ENCODE measurements at places on chromosomes 13 and 19. TPM values are rescaled to one million over a fixed set of nuclear protein-coding genes. Genes with fewer than 3 reads are reported as not detected.

DNA sequence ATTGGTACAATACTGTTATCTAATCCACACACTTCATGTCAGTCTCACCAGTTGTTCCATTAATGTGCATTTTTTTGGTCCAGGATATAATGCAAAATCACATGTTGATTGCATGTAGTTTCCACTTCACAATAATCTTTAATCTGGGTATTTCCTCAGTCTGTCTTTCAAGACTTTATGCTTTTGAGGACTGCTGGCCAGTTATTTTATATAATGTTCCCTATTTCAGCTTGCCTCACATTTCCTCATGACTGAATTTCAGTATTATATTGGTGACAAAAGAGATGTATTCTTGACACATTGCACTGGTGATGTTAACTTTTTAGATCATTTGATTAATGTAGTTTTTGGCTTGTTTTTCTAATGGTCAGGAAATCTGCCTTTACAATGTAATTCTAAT, 368.3 kb downstream of the IRS2 start:
- DNase-seq: no peak

DNA sequence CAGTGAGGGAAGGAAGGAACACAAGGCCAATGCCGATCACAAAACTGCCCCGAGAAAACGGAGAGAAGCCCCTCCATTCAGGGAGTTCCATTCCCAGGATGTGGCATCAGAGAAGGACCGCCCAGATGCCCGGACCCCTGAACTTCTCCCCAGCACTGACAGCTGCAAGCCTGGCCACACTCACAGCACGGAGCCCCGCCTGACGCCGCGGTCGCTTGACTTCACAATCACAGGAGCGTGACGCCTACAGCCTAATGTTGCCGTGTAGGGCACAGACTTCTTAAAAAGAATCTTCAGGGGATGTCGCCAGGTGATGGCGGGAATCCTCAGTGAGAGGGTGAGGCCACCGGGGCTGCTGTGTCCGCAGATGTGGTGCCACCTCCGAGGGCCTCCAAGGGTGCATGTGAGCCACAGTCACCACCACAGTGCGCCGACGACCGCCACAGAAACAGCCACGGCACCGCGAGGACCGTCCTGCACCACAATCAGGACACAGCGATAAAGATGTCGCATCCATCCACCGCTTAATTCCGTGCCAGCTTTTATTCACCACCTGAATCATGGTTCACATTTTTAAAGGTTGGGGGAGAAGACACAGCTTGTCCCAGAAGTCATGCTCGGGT, 77.2 kb downstream of the SPACA7 start:
- DNase-seq: no peak

DNA sequence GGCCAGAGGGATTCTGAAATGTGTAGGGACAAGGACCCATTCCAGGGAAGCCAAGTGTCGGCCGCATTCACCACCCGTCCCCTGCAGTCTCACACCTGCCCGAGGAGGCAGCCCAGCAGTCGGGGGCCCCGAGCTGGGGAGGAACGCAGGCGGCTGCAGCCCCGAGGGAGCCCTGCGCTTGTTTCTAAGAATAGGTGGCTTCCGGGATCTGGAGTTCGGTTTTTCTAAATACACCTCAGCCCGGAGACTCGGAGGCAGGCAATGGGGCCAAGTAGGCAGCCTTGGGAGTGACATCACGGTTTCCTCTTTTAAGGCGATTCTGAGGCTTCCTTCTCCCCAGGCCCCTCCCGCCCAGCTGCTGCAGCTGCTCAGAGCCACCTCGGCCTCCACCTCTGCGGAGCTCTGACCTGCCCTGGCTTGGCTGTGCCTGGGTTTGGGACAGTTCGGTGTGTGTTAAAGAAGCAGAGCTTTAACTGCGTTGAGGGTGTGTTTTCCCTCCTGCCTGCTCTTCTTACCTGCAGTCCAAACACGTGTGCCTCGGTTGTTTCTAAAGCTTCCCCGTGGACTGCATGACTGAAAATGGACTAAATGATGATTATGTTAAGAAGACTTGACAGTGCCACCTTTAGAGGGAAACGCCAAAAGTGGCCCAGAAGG, 80.5 kb downstream of the COL4A2 start:
- DNase-seq: no peak

CPB2 gene
- 0.34 TPM for polyA plus RNA-seq

DNA sequence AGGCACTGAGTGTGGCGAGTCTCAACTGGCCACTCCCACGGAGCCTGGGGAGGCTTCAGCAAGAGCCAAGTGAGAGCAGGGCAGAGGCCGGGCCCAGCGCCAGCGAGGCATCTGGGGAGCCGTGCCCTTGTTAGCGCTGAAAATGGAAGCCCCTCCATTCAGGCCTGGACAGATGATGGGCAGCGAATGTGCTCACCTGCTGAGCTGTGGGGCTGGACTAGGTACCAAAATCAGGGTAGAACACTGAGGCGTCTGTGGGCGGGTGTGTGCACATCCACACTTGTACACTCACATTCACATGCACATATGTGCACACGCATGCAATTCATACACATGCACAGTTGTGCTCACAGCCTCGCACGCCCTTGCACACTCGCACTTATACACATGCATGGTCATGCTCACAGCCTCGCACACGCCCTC, 20.7 kb downstream of the NAXD start:
- peak; percentile 58 for DNase-seq

GRCh38 chr19:33039815-33040214, 24.9 kb downstream of the RHPN2 start:
- DNase-seq: no peak

GRCh38 chr19:42193706-42194105, 23.8 kb downstream of the DEDD2 start:
- no peak for DNase-seq

DNA sequence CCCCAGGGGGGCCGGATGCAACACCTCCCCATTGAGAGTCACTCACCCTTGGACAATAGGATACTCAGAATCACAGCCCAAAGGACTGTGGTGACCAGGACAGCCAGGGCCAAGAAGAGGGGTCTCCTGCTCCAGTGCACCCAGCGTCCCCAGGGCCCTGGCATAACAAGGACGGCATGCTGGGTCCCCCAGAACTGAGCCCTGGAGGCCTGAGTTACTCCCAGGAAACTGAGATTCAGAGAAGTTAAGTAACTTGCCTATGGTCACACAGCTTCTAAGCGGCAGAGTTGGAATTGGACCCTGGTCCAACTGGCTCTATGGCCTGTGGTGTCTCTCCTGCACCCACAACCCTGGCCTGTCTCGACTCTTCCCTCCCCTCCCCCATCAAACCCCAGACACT, 295 bp downstream of the CLEC4G start:
- DNase-seq: no peak

BCL3 gene
- 12.6 TPM for polyA plus RNA-seq

CCDC194 gene
- 0.27 TPM for polyA plus RNA-seq

KLK12 gene
- polyA plus RNA-seq: 0.44 TPM

DNA sequence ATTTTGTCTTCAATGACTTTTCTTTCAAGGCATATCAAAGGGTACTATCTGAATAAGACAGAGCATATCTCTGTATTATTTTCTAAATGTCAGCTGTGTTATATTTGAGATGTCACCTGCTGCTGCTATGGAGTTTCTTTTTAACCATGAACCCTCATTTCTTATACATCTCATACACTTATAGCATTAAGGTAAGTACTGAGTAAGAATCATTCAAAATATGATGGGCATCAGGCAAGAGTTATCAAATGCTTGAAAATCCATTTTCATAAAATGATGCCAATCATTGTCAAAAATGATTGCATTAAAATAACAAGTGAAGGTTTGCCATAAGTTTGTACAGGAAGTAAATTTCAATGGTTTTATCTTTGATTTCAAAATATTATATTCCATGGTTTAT, 2005.0 kb upstream of the PCDH20 start:
- DNase-seq: no peak

GRCh38 chr13:40639221-40639681, 27.2 kb downstream of the FOXO1 start:
- peak; percentile 66 for DNase-seq

ZNF584 gene
- polyA plus RNA-seq: 11.1 TPM

DNA sequence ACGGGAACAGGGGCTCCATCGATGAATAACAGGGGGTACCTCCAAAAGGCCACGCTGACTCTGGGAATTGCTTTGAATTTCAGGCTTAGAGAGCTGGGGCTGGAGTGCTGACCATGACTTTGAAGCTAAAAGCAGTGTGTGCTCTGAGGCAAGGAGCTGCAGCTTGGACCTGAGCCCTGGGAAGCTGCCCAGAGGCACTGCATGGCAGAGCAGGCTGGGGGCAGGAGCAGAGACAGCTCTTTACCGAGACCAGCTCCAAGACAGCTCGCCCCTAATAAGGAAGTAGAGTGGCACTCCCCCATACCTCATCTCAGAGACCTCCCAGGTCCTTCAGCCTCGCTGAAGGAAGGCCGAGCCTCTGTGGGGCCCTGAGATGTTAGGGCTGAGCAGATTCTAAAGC, 200.2 kb downstream of the COL4A1 start:
- peak; percentile 23 for DNase-seq

DNA sequence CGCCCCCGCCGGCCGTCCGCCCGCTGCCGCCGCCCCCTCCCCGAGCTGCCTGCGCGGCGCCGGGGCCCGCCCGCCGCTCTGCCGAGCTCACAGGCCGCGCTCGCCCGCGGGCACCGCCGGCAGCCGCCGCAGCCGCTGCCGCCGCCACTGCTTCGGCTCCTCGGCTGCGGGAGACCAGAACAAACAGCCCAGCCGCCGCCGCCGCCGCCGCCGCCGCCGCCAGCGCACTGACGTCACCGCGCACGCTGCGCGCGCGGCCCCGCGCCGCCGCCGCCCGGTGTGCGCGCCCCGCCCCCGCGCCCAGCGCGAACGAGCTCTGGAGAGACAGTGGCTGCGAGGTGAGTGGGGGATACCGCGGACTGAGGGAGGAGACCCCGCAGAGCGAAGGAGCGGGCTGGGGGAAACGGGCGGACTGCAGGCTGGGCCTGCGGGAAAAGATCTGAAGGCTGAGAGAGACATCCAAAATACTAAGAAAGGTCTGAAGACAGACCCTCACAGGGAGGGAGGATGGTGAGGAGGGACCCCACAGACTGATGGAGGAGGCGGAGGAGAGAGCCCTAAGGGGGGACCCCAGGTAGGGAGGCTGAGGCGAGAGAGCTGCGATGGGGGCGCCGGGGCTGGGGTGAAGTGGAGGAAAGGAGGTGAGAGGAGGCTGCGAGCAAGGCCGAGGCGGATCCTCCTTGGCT, at the start of gene BRD4:
BRD4 (minus strand) TSS at position 229 of the 686 bp plus-strand sequence. CDS start 59,440 bp downstream, outside the sequence.
- DNase-seq: peak; percentile 91

GRCh38 chr13:88817560-88817959, 1146.4 kb downstream of the SLITRK5 start:
- no peak for DNase-seq

- peak; percentile 50 for DNase-seq
Measured at GRCh38 chr13:48595431-48596429, 58.0 kb upstream of the CYSLTR2 start.

DNA sequence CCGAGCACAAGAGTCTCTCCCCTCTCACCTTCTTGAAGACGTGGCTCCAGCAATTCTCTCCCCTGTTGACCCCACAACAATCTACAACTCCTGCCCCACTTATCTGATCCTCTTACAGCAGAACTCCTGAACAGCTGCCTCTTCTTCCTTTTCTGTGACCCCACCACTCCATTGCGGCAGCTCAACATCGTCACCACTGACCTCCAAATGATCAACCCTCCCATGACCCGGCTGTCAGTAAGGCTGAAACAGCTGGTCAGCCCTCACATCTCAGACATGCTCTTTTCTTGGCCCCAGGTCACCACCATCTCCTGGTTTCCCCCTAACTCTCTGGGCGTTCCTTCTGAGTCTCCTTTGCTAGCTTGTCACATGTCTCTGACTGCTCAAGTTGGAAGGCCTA, 1.8 kb downstream of the EXOSC5 start:
- no peak for DNase-seq

DNA sequence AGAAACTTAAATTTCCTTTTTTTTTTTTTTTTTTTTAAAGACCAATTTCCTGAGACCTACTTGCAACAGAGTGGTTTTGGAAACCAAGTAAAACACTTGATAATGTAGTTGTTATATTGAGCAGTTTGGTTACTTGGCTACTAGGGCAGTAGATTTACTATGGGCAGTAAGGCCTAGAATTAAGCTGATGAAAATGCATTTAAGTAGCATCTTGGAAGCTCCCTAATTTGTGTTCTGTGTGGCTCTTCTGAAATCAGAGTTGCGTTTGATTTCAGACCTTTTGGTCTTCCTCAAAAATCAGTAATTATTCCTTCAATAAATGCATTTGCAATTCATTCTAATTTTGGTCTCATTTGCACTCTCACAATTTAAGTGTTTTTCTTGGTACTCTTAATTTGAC, 810 bp downstream of the GPR180 start:
- no peak for DNase-seq

GRCh38 chr13:74705438-74705837, 571.2 kb upstream of the KLF12 start:
- no peak for DNase-seq

GRCh38 chr13:101529422-101529821, 76.9 kb downstream of the ITGBL1 start:
- DNase-seq: no peak

CEBPA gene
- polyA plus RNA-seq: 18.0 TPM

RUBCNL gene
- 1.9 TPM for polyA plus RNA-seq

ZNF20 gene
- polyA plus RNA-seq: 6.1 TPM

DNA sequence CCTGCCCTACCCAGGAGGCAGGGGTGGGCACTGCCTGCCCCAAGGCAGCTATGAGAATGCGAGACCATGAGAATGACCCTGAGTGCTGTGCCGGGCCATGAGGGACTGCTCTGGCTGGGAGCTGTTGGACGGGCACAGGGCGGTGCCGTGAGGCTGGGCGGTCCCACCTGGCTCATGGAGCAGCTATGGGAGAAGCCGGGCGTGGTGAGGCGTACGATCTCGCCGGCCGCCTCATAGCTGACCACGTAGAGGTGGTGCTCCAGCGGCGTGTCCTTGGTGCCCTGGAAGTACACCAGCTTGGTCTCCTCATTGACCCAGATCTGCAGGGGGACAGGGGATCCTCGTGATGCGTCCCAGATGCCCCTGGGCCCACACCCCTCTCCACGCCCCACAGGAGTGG, 19.3 kb upstream of the MYDGF start:
- DNase-seq: no peak

CADM4 gene
- polyA plus RNA-seq: 21.0 TPM

DNA sequence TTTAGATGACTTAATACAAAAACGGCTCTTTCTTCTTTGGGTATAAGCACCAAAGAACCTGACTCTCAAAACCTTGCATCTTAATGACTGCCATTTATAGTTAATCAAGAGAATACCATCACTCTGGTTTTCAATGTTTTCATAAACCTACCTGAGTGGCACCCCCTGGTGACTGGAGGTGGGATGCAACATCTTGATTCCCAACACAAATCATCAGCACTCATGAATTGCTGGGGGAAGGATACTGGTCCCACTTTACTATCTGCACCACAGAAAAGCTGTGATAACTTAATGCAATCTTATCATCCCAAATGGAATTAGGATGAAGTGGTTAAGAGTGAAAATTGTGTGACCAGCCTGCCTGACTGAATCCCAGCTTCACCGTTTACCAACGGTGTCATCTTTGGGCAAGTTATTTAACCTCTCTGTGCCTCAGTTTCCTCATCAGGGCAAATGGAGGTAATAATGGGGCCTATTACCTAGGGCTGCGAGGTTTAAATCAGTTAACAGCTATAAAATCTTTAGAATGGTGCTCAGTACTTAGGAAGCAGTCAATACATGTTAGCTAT, 366.4 kb downstream of the KLF12 start:
- DNase-seq: no peak
